Jurkat, Clone E6-1 (cell line): ENCODE measurements at places on chromosomes 16 and 17.

DNA sequence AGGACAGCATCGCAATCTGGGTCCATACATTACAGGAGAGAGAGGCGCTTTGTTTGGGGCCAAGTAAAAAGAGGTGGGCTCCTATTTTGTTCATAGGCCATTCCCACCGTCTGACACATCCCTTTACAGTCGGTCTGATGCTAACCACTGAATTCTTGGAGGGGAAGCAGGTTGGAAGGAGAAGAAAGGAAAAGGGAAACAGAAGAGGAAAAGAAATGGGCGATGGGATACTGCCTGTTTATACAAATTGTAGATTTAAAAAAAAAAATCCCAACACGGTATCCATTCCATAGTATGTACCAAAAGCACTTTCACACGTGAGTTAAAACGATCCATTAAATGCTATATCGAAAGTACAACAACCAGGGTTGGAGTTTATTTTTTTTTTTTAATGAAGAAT is 4.0 kb upstream of the ZFHX3 start:
- no peak for DNase-seq

DNA sequence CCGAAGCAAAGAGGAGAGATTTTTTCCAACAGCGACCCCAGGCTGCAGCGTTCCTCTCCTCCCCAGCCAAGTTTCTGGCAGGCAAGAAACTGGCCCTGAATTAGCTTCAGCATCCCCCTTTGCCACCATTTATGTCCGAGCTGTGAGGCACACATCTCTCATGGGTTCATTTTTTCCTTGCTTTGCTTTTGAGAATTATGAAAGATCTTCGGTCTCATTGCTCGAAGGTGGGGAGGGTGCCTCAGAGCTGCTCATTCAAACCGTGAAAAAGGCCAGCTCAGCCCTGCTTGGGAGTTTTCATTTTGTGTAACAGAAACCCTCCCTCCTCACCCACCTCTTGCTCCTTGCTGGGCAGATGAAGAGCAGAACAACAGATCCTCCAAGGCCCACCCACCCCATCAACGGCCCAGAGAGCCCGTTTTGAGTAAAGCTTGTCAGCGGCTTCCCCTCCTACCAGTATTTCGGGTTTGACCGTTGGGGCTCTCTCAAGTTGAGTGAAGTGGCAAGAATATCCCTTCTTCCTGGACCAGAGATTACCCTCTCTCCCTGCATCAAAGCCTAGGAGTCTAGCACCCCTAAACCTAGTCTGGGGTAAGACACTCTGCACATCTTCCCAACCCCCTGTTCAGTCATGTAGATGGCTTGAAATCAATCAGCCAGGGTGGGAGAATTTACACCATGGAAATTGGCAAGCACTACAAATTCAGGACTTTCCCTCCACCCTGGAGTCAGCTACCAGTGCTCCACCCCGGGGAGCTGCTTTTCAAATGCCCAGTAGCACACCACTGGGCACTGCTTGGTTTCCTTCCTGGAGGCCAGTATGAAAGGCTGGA is 1.8 kb downstream of the CCR7 start:
- DNase-seq = no peak

DNA sequence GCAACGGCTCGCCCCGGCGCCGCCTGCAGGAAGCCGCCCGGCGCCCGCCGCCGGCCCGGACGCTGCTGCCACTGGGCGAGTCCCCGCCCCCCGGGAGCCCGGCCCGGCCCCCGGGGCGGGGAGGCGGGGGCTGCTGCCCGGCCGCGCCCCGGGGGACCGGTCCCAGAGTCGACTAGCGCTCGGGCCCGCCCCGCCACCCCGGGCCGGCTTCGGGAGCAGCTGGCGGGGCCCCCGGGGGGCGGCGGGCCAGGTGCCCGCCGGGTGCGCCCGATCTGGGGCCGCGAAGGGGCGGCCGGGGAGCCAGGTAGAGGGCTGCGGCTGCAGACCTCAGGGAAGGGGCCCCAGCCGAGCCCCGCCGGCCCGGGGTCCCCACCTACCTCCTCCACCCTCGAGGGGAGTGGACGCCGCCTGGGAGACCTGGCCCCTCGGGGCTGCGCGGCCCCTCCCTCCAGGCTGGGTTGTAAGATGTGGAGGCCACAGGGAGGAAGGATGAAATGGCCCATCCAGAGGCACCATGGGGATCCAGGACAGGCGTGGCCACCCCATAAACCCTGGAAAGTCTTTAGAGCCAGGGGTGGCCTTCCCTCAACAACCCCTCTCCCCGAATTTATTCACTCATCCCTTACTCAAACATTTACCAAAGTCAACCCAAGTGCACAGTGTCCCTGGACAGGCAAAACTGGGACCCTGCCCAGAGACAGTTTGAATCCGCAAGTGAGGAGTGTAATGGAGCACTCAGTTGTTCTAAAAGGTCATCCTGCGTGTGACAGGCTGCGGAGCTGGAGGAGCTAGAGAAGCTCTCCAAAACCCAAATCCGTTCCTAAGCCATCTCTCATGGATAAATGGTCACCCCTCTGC is at the start of gene CDYL2:
Gene CDYL2, minus strand, starts transcription at position 73 of the 858 bp plus-strand sequence. CDS start 425 bp downstream, outside the sequence.
- DNase-seq = no peak

DNA sequence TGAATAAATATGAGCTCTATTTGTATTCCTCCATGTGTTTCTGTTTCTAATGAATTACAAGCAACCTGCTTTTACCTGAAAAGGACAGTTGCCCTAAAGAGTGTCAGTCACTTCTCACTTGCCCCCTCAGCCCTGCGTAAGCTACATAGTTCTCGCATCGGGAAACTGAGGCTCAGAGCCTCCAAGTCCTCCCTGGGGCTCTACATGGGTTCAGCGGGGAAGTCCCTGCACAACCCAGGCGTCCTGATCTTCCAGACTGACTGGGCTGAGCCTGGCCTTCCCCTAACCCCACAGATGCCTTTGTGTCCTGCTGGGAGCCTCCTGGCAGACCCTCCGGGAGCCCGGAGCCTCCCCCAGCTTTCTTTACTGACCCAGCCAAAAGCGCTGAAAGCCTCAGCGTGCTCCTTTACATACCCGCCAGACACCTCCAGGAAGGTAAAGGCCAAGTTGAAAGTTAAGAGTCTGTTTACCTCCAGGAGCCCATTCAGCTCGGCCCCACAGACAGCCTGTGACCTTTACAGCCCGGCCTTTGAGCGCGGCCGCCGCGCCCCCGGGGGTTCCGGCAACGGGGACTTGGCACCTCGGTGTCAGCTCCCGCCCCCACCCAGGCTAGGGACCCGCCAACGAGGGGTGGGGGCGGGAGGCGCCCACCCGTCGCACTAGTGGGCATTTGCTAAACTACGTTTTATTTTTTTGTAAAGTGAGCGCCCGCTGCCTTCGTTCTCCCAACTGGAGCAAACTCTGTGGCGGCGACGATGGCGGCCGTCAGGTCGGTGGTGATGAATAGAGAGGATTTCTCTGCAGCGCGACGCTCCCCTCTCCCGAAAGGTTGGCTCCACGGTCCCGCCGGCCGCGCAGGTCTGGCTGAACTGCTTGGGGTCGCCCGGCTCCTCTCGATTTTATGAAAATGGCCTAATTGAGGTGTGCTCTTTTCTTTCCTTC is 4.4 kb upstream of the HOXB13 start:
- no peak for DNase-seq

- no peak for DNase-seq
These were observed 48.3 kb upstream of the ERN1 start for GRCh38 chr17:64178011-64178825.

GRCh38 chr17:78925234-78925633 is at the start of gene TIMP2:
Gene TIMP2 (minus strand): TSS chr17:78925387. CDS start chr17:78925088, 299 bp downstream.
- peak; percentile 81 for DNase-seq

DNA sequence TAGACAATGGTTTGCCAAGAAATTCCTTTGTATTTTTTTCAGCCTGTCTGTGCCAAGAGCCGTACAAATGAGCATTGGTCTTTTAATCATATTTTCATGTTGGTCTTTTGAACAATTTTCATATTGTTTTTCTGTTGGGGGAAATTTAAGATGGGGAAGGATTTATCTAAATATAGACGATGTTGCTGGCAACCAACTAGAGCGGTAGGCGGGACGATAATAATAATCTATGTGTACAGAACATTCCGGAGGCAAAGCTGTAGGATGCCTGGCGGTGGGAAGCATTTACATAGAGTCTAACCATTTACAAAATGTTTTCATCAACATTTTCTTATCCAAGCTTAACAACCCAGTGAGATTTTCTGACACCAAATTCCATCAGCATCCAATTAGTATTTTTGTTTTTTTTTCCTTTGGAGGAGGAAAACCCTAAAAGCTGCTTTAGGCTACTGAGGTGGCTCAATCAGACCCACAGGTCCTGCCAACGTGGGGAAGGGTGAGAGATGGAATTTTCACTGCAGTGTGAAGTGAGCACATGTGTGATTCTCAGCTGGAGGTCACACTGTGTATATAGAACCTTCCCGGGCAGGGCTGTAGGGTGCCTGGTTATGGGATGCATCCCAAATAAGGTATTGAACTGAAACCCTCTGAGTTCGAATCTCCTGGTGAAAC is 11.7 kb upstream of the SEC14L1 start:
- no peak for DNase-seq

DNA sequence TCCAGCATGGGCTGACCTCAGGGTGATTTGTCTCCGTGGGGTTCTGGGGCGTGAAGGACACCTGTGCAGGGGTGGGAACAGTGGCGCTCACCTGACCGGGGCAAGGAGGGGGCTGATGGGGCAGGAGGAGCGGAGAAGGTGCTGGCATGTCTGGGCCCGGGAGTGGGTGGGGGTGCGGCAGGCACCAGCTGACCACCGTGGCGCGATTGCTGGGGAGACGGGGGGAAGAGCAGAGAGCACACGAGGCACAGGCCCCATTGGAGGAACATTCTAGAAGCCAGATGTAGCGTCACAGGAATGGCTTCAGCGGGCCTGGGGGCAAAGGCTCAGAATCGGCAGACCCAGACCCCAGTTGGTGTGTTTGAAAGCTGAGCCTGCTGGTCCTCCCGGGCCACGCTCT is 12.1 kb downstream of the CACNA1H start:
- DNase-seq = no peak

- peak; percentile 35 for DNase-seq
These were observed 42.0 kb downstream of the MGAT5B start for GRCh38 chr17:76909971-76910760.

- DNase-seq = no peak
These were observed 197.2 kb downstream of the RGS9 start for GRCh38 chr17:65334406-65334805.
